Lung (tissue), 17 donors: ENCODE measurements at places on chromosomes 2 and 18. TPM values are rescaled to one million over a fixed set of nuclear protein-coding genes. Genes with fewer than 3 reads are reported as not detected.
A peak's percentile ranks its signal among the peaks of the same experiment; 100 is the strongest.

TXNDC2 gene
- 0.12 TPM for total RNA-seq

GRCh38 chr18:79378536-79379250 lies 17.0 kb upstream of the NFATC1 start:
- no peaks in the 10 kb centered on the region for H3K4me1 ChIP-seq
- no peak overlapping the region for H3K27ac ChIP-seq
- H3K27me3 ChIP-seq, result no peaks in the 10 kb centered on the region
- peak; percentile 80 for DNase-seq
- H3K36me3 ChIP-seq, result peaks cover 16% of the 10 kb centered on the region

DNA sequence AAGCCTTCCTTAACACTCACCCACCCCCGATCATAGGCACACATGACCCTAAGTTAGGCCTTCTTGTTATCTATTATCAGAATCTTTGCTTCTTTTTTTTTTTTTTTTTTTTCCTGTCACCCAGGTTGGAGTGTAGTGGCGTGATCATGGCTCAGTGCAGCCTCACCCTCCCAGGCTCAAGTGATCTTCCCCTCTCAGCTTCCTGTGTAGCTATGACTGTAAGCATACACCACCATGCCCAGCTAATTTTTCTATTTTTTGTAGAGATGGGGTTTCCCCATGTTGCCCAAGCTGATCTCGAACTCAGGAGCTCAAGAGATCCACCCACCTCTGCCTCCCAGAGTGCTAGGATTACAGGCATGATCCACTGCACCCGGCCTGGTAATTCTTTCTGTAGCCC lies 328.7 kb downstream of the NR4A2 start:
- H3K27me3 ChIP-seq, result no peaks in the 10 kb centered on the region
- no peak for DNase-seq
- no peak overlapping the region for H3K4me3 ChIP-seq
- no peaks in the 10 kb centered on the region for H3K36me3 ChIP-seq
- H3K4me1 ChIP-seq, result no peaks in the 10 kb centered on the region

DNA sequence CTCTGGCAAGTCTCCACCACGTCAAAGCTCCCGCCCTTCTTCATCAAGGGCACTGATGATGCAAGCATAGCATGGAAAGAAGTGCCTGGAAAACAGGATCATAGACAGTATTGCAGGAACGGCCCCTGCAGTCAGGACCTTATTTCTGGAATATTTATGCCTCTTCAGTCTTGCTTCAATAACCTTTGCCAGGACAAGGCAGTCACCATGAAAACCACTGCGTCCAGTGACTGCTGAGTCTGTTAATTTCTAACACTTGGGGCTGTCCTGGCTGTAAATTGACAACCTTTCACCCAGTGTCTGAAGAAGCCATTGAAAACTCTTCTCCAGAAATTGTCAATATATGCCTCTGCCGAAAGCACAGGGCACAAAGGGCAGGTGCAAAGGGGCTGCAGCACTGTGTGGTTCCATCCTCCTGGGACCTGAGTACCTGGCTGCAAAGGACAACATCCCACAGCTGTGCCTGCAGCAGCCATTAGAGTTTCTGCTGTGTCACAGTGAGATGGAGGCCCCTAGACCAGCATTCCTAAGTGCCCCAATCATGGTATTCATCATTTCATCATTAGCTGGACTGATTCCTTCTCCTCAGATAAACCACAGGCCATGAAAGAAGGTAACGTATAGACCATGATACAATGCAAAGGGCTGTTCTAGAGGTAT lies 819.6 kb downstream of the RNF144A start:
- H3K4me1 ChIP-seq, result no peaks in the 10 kb centered on the region
- no peaks in the 10 kb centered on the region for H3K27me3 ChIP-seq
- H3K36me3 ChIP-seq, result no peaks in the 10 kb centered on the region
- no peak overlapping the region for H3K4me3 ChIP-seq

GRCh38 chr2:45121236-45121927 lies 112.1 kb upstream of the SIX2 start:
- no peak overlapping the region for H3K4me3 ChIP-seq
- peaks cover 2% of the 10 kb centered on the region for H3K4me1 ChIP-seq
- no peak overlapping the region for H3K27ac ChIP-seq

DNA sequence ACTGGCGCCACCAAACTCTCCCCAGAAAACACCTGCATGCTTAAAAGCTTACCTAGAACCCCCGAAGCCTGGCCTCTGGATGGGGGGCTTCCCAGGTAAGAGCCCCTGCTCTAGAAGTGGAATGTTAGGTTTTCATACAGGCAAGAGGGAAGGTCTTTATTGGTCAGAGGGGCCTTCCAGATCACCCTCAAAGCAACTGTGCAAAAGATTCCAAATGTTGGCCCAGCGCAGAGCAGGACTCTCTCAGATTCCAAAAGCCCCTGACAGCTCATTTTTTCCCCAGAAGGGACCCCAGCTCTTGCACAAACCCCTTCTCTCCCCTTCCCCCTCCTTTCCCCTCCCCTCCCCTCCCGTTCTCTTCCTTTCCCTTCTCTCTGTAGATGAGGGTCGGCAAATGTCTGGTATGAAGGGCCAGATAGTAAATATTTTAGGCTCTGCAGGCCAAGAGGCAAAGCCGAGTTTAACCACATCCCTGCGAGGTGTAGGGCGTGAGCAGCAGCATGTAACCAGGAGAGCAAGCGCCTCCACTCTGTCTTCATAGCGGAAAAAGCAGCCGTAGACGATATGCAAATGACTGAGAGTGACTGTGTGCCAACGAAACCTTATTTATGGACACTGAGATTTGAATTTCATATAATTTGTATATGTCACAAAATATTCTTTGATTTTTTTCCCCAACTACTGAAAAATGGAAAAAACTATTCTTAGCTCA lies 116.9 kb downstream of the SMAD7 start:
- peaks cover 14% of the 10 kb centered on the region for H3K4me1 ChIP-seq
- no peaks in the 10 kb centered on the region for H3K36me3 ChIP-seq
- no peak overlapping the region for H3K4me3 ChIP-seq
- DNase-seq, result peak; percentile 64
- no peaks in the 10 kb centered on the region for H3K27me3 ChIP-seq

GRCh38 chr2:167411367-167411766 lies 523.1 kb downstream of the XIRP2 start:
- no peak overlapping the region for H3K27ac ChIP-seq
- DNase-seq, result no peak
- no peaks in the 10 kb centered on the region for H3K4me1 ChIP-seq
- H3K4me3 ChIP-seq, result no peak overlapping the region
- H3K36me3 ChIP-seq, result no peaks in the 10 kb centered on the region
